Natural killer cell (primary cell): ENCODE measurements at places on chromosomes 6 and 20.

GRCh38 chr6:142906945-142907470 is 38.0 kb downstream of the HIVEP2 start:
- DNase-seq = peak; percentile 65

GRCh38 chr6:82772851-82773717 is 292.6 kb downstream of the UBE3D start:
- no peak for DNase-seq

DNA sequence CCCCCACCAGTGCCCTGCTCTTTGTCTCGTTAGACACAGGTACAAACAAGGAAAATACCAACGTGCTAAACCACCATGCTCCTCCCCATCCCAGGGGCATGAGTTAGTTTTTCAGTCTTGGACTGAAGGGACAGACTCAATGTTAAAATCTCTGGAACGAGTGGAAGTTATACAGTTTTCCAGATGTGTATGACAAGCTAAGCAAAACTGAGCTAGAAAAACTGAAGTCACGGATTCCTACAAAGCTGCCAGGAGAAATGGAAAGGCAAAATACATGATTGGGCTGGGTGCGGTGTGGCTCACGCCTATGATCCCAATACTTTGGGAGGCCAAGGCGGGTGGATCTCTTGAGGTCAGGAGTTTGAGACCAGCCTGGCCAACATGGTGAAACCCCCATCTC is 34.3 kb upstream of the QKI start:
- no peak for DNase-seq

DNA sequence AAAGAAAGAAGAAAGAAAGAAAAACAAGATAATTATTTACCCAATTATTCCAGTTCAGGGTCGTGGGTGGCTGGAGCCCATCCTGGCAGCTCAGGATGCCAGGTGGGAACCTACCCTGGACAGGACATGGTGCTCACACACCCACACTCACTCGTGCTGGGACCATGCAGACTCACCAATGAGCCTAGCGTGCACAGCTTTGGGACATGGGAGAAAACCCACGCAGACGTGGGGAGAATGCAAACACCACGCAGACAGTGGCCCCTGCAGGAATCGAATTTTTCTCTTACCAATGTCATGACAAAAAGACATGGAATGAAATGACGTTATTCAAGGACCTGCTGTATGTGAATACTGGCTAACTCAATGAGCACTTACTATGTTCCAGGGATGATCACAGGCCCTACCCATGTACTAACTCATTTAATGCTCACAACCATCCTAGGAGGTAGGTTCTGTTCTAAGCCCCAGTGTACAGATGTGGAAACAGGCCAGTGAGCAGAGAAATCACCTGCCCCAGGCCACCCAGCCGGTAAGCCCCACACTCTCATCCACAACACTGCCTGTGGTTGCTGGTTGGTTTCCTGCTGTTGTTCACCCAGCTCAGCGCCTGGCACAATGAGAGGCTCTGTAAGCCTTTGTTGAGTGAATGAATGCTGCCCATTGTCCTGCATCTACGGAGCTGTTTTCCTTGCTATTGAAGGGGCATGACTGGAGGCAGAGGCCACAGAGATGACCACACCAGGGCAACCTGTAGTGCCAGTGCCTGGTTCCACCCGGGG is 6.8 kb upstream of the PI16 start:
- peak; percentile 68 for DNase-seq

DNA sequence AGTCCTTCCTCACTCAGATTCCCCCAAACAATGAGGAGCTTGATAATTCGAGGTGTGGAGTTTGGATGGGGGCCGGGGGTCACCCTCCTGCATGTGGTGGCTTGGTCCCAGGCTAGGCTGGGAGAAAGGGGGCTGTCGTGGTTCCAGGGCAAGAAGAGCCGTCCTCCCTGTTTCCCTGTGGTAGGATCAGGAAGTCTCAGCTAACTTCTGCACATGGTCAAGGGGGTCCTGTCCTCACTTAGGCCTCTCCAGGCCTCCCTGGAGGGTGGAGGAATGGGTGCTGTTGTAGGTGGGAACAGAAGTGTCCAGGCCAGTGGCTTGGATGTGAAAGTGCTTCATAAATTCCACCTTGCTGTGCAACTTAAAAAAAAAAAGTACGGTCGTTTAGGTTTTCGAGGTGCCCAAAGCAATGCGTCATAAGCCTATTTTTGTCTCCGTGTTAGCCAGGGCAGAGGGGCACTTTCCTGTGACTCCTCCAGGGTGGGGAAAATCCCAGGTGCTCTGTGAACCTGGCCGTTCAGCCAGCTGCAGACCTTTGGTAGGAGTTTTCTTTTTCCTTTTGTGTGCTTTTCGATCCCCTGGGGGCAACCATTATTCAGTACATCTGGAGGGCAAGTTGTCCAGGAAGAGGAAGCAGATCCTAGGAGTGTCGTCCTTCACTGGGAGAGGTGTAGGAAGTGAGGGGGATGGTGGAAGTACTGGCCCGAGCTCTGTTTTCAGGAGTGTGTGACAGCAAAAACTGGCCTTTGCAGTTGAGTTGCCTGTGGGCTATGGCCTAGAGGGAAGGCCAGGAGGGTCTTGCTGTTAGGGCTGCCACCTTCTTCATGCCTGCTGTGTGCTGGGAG is 9.6 kb downstream of the IGF2R start:
- DNase-seq = peak; percentile 78

- no peak for DNase-seq
Measured at GRCh38 chr20:58523072-58523970, 8.1 kb upstream of the APCDD1L start.

DNA sequence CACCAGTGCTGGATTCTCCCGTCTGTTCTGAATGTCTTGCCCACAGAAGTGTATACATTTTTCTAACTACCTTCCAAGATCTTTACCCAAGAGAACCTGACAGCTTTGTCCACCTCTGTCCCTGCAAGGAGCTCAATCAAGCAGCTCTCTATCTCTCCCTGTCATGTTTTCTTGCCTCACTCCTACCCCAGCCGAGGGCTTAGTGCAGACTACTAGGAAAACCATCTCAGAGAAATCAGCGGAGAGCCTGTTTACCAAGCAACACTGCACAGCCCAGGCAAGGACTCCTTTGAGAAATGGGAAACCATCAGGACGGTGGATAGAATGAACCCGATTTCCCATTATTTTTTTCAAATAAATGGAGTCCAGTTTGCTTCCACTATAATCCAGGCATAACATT is 250.7 kb upstream of the JARID2 start:
- DNase-seq = no peak
